Hematopoietic multipotent progenitor cell treated with erythropoietin and hydrocortisone succinate and interleukin-3 and kit ligand, for 6 days (in vitro differentiated cells): ENCODE measurements at places on chromosomes 7 and 10.

DNA sequence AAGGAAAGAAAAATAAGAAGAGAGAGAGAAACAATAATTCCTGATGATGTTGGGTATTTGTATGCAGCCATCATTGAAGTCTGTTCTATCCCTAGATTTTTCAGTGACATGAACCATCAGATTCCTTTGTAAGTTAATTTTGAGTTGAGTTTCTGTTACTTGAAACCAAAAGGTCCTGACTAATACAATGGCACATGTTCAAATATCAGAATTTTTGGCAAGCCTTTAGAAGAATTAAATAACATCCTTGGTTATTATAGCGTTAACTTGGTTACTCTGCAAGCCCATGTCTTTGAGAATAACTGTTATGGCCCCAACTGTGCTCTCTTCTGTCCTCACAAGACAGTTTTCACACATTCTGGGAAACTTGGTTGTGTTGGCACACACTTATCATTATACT is 66.5 kb downstream of the SYPL1 start:
- no peak for DNase-seq

DNA sequence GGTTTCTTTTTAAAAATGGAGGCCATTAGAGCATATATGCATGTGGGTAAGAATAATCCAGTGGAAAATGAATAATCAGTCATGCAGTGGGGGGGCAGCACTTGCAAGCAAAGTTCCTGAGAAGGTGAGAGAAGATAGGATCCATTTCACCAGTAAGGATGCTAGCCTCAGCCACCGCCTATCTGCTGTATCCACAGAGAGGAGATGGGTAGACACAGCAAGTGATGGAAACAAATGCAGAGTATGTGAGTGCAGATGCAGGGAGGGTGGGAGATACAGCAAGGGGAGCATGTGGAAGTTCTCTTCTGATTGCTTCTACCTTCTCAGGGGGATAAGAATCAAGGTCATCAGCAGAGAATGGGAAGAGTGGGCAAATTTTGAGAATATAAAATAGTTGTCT is 171.4 kb upstream of the PDE1C start:
- DNase-seq: no peak

DNA sequence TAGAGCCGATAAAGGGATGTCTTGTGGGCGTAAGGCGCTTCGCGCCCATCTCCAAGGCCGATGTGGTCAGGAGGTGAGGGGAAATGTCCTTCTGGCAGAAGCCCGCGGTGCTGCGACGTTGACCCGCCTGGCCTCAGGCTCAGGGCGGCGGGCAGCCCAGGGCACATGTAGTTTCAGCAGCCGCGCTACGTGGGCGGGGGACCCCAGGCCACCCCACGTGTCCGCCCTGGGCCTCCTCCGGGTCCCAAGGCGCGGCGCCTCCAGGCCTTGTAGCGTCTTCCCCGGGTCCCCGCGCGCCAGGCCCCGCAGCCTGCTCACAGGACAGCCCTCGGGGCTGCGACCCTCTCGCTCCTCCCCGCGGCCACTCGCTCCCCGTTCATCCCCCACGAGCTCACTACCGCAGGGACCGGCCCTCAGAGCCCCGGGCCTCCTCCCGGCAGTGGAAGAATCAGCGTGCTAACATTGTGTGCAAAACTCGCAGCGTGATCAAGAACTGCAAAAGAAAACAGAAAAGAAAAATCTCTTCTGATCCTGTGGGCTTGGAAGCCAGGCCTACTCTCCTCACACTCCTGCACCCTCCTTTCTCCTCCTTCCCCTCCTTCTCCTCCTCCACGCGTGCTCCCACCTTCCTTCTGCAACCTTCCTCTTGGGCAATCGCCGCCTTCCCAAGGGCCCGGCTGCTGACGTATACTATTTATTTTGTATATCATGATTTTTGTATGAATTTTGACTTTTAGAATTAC is 4.4 kb upstream of the TBX20 start:
- no peak for DNase-seq

- DNase-seq: no peak
These were observed 18.2 kb downstream of the COL13A1 start for GRCh38 chr10:69819716-69820506.

- no peak for DNase-seq
These were observed 19.3 kb downstream of the UNCX start for GRCh38 chr7:1251796-1252539.

DNA sequence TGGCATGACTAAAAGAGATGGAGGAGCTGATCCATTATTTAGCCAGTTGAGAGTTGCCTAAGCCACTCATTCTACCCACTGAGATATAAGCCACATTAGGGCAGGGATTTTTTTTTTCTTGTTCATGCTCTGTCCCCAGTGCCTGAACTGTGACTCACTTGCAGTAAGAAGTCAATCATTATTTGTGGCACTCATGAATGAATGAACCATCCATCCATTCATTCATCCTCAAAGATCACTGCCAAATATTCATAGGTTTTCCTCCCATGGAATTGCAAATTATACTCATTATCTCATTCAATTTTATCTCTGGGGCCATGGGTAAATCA is 22.8 kb upstream of the ARID5B start:
- DNase-seq: no peak

DNA sequence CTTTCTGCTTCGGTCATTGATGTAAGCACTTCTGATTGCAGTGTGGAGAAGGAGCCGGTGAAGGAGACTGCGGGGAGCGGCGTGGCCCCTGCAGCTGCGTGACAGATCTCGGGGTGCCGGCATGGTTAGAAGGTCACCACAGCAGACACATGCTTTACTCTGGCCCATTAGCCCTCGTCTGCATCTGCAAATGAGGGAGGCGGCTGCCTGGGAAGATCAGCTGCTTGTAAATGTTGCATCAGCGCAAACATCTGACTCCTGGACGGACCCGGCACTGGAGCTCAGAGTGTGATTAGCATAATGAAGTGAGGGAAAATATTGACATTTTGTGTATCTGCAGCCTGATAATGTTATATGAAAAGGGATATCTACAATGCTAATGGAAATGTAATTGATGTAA is 30.5 kb upstream of the MNX1 start:
- no peak for DNase-seq

DNA sequence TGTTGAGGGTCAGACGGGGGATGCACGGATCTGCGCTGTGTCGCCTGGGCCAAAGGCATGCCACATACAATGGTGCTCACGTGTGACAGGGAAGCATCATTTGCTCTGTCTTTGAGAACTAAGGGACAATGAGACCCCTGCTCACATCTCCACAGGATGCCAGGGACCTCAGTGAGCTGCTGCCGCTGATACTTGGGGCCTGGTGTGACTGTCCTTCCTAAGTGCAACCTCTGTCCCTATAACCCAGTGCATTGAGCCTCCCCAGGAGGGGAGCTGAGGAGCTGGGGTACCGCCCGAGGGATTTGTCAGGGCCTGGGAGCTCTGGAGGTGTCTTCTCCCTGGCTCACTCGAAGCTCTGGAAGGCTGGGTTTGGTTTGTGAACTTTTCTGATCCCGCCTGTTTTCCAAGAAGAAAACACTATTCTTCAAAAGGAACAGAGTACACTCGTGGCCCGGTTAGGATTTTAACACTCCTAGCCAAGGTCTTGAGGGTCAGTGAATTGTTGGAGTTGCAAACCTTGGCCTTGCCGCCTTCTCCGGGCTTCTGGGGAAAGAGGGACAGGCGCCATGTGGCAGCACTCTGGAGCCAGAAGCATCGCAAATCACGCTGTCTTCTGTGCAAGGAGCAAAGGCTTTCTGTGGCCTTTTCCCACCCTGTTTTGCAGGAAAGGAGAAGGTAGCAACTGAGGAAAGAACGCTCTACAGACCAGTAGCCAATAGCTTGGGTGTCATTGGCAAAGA is 26.2 kb upstream of the CTBP2 start:
- no peak for DNase-seq

- DNase-seq: no peak
These were observed 142.6 kb upstream of the SORCS3 start for GRCh38 chr10:104498347-104499081.

GRCh38 chr10:27285093-27285492 is 44.5 kb upstream of the ACBD5 start:
- DNase-seq: peak; percentile 31
